ENCODE measurements at places on chromosomes 12 and 14.

- no peak for DNase-seq
Measured at GRCh38 chr14:47899685-47900084, 224.3 kb upstream of the MDGA2 start.

DNA sequence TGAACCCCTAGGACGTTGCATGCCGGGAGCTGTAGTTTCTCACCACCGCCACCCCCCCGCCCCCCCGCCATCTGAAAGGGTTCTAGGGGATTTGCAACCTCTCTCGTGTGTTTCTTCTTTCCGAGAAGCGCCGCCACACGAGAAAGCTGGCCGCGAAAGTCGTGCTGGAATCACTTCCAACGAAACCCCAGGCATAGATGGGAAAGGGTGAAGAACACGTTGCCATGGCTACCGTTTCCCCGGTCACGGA lies 501 bp upstream of the HSP90B1 start:
- no peak for DNase-seq

DNA sequence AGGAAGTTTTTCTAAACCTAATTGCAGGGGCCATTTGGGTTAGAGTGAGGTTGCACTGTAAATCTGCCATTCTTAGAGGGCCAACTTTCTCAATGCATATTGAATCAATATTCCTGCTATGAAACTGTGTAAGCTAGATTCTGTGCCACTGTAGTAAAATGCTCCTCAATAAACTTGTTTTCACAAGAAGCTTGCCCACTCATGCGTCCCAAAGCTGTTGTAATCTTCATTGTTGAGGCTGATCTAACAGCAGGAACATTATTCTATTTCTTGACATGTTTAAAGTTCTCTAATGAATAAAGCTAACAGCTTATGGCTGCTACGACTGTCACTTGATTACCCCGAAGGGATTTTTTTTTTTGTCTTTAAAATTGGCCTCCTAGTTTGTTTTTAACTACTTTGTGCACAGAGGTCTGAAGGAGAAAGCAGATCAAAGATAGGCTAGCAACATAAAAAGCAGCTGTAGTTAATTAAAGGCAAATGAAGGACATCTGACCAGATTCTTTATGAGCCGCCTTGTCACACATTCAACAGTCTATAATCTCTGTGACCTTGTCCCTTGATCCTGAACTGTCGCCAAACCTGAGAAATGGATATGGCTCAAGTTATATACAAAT lies 243.7 kb downstream of the PAX9 start:
- no peak for DNase-seq

DNA sequence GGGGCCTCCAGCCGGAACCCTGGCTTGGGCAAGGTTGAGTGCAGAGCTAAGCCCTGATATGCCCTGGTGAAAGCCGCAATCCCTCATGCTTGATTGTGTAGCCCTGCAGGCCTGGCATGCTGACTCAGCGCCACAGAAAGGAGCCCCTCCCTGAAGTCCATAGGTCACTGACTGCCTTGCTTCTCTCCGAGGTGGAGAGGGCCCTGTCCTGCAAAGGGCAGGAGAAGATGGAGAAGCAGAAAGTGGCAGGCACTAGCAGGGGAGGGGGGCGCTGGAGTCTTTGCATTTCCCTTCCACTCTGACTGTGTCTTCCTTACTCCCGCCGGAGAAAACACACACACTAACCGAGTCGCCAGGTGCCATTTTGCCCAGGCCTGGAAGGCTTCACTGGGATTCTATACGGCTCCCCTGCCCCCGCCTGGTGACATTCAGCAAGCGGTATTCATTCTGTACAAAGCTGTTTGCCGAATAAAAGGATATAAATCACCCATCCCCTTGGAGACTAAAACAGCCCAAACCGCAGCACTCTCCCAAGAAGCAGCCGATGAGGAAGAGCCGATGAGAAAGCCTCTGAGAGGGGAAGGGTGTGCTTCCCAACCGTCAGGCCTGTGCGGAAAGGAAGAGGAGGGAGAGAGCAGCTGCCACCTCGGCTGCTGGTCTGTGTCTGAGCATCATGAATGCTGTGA lies 69.8 kb downstream of the SLC6A12 start:
- no peak for DNase-seq

Measured in activated CD4-positive, alpha-beta T cell treated with anti-CD3 and anti-CD28 coated beads, Interleukin-10, Interleukin-2, amounts not matched to agents 100 ng/mL and 50 ng/mL, durations not matched to agents 16 hours and 8 hours (primary cell).